Type B pancreatic cell (in vitro differentiated cells): ENCODE measurements at places on chromosomes 3 and 15. TPM values are rescaled to one million over a fixed set of nuclear protein-coding genes. Genes with fewer than 3 reads are reported as not detected.

HTR3E gene
- total RNA-seq, result not detected in 2 replicates

GRCh38 chr15:69838994-69839393 is 258.7 kb downstream of the TLE3 start:
- no peak for DNase-seq

- no peak for DNase-seq
Observed at GRCh38 chr3:191236646-191237045, 37.6 kb downstream of the OSTN start.

GRCh38 chr3:50423543-50423942 is 64.2 kb upstream of the TMEM115 start:
- no peak for DNase-seq

ETV5 gene
- total RNA-seq, result 26.4 and 42.2 TPM in 2 replicates

DNA sequence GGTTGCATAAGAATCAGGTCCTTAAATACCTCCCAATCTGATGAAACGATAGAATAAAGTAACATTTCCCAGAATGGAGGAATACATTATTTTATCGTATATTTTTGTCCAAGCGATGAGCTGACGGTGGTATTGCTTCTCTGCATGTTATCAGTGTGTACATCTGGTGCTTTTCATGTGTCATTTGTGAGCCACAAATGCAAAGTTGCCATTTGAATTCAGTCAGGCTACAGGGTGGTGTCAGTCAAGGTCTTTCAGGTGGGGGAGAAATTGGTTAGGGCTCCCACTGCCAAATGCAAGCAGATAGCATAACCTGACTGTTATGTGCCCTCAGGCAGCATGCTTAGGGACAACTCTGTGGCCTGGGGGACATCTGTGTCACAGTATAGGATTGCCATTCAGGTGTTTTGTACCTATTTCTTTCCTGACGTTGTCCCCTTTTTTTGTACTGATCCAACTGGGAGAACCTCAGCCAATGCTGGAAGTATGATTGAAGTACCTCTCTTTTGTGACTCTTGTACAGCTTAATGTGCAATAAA is 26.5 kb upstream of the TIMP4 start:
- no peak for DNase-seq

DNA sequence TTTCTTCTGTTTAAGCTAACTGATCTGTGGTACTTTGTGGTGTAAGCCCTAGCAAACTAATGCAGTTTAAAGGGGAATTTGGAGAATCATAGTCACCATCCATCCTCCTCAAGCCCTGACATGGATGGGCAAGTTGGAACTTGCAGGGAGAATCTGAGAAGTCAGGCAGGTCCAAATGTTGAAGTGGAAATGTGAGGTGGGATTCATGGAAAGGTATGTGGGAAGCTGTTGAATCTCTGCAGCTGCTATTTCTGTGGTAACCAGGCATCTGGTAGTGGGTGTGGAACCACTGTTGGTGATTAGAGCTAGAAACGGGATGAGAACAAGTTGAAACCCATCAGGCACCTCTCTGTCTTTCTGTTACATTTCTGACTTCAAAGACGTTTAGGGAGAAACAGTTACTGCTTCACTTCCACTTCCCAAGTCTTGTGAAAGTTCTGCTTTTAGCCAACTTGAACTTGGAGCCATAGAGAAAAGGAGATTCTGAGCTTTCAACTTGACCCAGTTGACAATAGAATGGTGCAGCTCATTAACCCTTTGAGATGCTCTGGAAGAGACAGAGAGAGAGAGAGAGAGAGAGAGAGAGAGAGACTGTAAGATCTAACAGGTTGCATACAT is 38.1 kb upstream of the NMNAT3 start:
- DNase-seq, result no peak

- DNase-seq, result no peak
Observed at GRCh38 chr3:55728461-55729100, 241.5 kb upstream of the WNT5A start.

CGNL1 gene
- total RNA-seq, result 11.8 and 16.9 TPM in 2 replicates

CHRM5 gene
- not detected in 2 replicates for total RNA-seq

ARL6IP5 gene
- total RNA-seq, result 38.5 and 49.2 TPM in 2 replicates

DNA sequence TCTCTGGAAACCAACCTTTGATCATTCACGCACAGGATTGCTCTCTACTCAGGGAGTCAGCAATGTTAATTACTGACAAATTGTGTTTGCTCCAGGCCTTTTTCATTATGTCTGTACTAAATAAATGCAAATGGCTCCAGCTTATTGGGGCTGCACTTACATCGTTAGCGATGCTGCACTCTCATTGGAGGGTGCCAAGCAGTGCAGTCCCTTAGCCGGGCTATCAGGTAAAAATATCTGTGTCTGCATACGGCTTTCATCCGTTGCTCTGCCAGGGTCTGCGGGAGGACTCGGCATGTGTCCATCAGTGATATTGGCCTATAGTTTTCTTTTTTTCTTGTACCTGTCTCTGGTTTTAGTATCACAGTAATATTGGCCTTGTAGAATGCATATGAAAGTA is 471.5 kb upstream of the CADM2 start:
- DNase-seq, result no peak

GRCh38 chr15:26771578-26772153 is 1.2 kb downstream of the GABRB3 start:
- peak; percentile 78 for DNase-seq

GRCh38 chr15:84810073-84810840 is 6.9 kb upstream of the ALPK3 start:
- no peak for DNase-seq

RTP4 gene
- total RNA-seq, result 1.4 and 2.8 TPM in 2 replicates

- no peak for DNase-seq
Observed at GRCh38 chr3:53830944-53831343, 15.3 kb downstream of the CHDH start.

- no peak for DNase-seq
Observed at GRCh38 chr3:188309437-188310269, 155.7 kb downstream of the LPP start.

ZKSCAN7 gene
- total RNA-seq, result 9.7 and 17.2 TPM in 2 replicates

AGBL1 gene
- total RNA-seq, result 0.07 TPM in 1 of 2 replicates, not detected in the other

DNA sequence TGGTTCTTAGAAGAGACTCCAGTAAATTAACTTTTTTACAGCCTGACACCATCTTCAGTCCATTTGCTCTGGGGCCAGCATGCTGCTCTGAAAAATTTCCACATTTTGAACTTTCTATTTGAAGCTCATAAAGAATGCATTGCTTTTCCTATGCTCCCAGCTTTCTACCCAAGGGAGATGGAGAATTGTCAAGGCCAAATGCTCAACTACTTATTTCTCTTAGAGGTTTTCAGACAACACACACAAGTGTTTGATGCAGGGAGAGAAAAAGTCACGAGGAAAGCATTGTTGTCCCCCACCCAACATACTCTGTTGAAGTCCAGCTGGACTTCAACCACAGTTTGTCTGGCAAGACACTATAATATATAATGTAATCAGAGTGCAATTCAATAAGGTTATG is 100.3 kb upstream of the CADPS start:
- no peak for DNase-seq

DNA sequence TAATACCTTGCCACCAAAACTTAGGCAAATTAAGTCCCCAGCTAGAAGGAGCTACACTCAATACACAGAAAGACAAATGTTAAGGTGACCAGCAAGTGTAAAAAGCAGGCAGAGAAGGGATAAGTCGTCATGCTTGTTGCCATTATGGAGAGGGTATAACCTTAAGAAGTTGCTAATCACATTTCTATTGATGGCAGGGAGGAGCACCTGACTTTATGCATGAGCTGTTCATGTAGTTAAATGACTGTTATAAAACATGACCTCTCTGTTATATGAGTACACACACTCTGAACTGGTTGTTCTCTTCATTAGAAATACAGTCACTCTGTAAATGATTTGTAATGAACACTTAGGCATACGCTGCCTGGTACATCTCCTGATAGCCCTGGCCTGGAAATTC is 6.6 kb upstream of the CCNL1 start:
- no peak for DNase-seq

- DNase-seq, result no peak
Observed at GRCh38 chr3:54817628-54818027, 110.2 kb downstream of the LRTM1 start.

- DNase-seq, result no peak
Observed at GRCh38 chr3:159451067-159451466, 537.6 kb upstream of the IL12A start.

- no peak for DNase-seq
Observed at GRCh38 chr3:12955651-12956315, 114.4 kb upstream of the RPL32 start.

IL16 gene
- total RNA-seq, result 0.14 TPM in 1 of 2 replicates, not detected in the other

DNA sequence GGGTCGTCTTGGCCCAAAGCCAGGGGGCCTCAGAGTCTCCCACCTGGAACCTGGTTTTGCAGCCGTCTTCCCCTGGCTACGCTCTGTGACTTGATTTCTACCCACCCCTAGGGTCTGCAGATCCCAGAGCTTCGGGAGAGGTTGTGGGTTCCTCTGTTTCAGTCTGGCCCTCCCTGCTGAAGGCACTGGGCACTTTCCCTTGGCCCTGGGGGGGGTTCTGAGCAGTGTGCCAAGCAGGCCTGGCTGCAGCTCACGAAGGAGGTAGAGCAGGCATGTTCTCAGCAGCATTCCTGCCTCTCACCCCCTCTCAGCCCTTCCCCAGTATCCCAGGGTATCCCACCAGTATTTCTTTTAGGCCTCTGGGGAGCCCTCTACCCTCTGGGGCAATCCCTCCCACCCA is 99.0 kb downstream of the TMEM266 start:
- DNase-seq, result no peak

TTC14 gene
- 38.2 and 53.2 TPM in 2 replicates for total RNA-seq

DNA sequence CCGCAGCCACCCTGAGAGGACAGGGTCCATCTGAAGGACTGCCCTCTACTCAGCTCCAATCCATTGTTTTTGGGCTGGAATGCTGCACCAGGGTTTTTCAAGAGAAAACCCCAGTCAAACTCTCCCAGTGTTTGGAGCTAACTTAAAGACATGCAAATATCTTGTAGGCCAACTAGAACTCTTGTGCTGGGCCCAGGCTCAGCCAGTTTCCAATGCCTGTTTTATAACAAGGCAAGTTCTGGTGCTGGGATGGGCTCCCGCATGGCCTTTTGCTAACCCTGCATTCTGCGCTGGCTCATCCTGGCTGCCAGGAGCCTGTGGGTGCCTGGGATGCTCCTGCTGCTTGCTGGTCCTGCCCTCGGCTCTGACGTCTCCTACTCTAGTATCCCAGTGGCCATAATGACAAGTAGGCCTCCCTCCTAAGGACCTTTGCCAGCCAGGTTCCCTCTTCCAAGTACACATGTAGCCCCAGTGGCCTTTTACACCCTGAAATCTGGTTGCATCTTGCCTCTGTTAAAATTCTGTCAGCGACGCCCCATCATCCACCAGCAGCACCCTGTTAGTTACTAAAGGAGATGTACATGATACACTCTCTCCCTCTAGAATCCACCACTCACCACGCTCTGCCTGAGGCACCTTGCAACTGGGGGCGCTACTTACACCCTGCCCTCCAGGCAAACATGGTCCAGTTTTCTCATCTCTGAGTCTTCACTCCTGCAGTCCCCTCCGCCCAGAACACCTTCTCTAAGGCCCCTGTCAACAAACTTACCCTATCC is 30.5 kb upstream of the RAB6B start:
- no peak for DNase-seq

GRCh38 chr3:154428286-154429206 is 1.4 kb downstream of the GPR149 start:
- no peak for DNase-seq

GRCh38 chr3:50208677-50209344 is 3.7 kb downstream of the SLC38A3 start:
- no peak for DNase-seq

DNA sequence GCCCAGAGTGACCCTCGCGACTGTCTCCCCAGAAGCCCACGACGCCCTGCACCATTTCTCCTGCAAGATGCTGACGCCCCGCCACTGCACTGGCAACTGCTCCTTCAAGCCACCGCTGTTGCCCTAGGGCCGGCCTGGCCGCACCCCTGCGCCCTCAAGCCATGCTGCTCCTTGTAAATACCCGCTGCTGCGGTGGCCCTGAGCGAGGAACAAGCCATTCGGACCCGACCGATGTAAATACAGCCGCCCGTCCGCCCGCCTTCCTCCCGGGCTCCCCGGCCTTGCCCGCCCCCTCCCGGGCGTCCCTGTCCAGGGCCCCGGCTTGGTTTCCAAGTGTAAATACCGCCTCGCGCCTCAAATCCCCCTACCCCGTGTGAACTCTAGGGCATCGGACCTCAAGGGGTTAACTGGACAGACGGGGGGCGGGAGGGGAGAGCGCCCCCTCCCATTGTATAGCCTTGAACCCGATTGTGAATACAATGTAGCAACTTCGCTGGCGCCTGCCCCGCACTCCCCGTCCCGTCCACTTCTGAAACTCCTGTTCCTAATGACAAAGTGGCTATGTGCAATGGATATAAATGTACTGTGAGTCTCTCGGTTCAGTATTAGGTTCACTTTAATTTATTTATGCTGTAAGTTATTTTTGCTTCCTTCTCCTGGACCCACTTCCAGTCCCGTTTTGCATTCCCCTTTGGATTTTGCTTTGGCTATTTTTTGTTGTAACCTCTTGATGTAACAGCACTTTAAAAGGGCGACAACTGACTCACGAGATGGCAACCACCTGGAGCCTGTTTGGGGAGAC is 5.9 kb downstream of the RNU6-1 start:
- DNase-seq, result no peak

DNA sequence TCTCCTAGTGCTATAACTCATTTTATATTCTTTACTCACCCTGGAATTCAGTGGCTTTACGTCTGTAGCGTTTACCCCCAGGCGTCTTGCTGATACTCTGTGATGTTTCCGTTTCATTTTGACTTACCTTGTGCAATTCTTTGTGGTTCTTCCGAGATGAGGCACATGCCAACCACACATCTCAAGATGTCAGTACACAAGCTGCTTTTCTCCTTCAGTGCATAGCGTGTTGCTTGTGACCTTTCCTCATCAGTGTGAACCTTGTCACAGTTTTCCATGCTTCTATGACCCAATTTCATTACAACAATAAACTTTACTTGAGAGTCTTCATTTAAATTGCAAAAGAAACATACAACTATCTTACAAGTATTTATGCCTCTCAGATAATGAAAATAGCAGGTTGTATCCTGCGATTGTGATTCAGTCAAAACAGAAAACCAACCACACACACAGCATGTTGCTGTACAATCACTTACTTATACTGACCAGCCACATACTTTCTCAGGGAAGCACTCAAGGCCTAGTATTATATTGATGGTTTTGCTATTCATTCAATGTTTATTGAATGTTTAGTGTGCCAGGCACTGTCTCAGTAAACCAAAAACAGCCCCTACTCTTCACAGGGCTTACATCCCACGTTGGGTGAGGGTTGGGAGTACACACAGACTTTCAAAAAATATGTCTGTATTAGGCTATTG is 4.6 kb upstream of the TBL1XR1 start:
- no peak for DNase-seq

GRCh38 chr15:68868296-68868695 is 47.6 kb upstream of the ANP32A start:
- DNase-seq, result no peak

GRCh38 chr3:28651159-28651558 is 302.5 kb upstream of the AZI2 start:
- DNase-seq, result no peak

DUOX1 gene
- 5.5 and 11.1 TPM in 2 replicates for total RNA-seq

ANXA2 gene
- total RNA-seq, result 493 and 1,531 TPM in 2 replicates

CCR4 gene
- not detected in 2 replicates for total RNA-seq

- no peak for DNase-seq
Observed at GRCh38 chr15:65217526-65218482, 6.5 kb upstream of the CILP start.

PLA2G4E gene
- total RNA-seq, result 0.12 TPM in 1 of 2 replicates, not detected in the other

GRCh38 chr15:35757361-35757760 is 211.4 kb upstream of the DPH6 start:
- no peak for DNase-seq
